Aorta (tissue), 5 donors: ENCODE measurements at places on chromosomes 7 and 10. TPM values are rescaled to one million over a fixed set of nuclear protein-coding genes. Genes with fewer than 3 reads are reported as not detected.

Gene OR2A7
- polyA plus RNA-seq, result 0.67 TPM

Gene AQP1
- polyA plus RNA-seq, result 370 TPM

Gene ACSL5
- 18.7 TPM for polyA plus RNA-seq

Gene LRMDA
- 11.5 TPM for polyA plus RNA-seq

Gene RHBDD2
- 71.3 TPM for polyA plus RNA-seq

Gene SPDYE1
- 0.05 TPM for polyA plus RNA-seq

Gene CFTR
- polyA plus RNA-seq, result 0.10 TPM

Gene MEOX2
- polyA plus RNA-seq, result 5.4 TPM

Gene ACTL6B
- not detected for polyA plus RNA-seq

Gene HOXA1
- 0.59 TPM for polyA plus RNA-seq

Gene PTN
- polyA plus RNA-seq, result 36.4 TPM

Gene IDI2
- polyA plus RNA-seq, result not detected

- no peaks in the 10 kb centered on the region for H3K36me3 ChIP-seq
- H3K27me3 ChIP-seq, result no peaks in the 10 kb centered on the region
- no peaks in the 10 kb centered on the region for H3K4me1 ChIP-seq
- H3K27ac ChIP-seq, result no peak overlapping the region
- no peak for DNase-seq
- no peak overlapping the region for H3K4me3 ChIP-seq
Measured at GRCh38 chr10:48517911-48518811, 86.7 kb downstream of the ARHGAP22 start.

GRCh38 chr7:90298145-90299038, 22.7 kb downstream of the FAM237B start:
- no peaks in the 10 kb centered on the region for H3K27me3 ChIP-seq
- H3K36me3 ChIP-seq, result no peaks in the 10 kb centered on the region
- no peak overlapping the region for H3K4me3 ChIP-seq
- DNase-seq, result no peak
- H3K27ac ChIP-seq, result no peak overlapping the region

DNA sequence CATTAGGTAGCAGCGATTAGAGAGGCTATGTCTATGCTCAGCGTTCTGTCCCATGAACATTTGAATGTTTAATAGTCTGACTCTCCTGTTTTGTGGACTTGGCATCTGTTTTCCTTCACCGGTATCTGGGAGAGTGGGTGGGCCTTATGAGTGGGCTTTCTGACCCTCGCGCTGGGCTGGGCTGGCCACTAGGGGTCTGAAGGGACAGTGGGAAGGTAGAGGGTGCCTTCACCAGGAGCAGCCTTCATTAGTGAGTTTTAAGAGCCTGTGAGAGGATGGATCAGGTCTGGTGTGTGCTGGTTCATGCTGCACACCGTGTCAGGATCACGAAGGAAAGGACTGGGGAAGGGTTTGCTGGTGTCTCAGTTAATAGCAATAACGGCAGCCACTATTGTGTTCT, 33.4 kb downstream of the DCLRE1A start:
- H3K27ac ChIP-seq, result no peak overlapping the region
- DNase-seq, result no peak
- H3K4me1 ChIP-seq, result no peaks in the 10 kb centered on the region
- H3K27me3 ChIP-seq, result no peaks in the 10 kb centered on the region
- no peak overlapping the region for H3K4me3 ChIP-seq

GRCh38 chr10:15419279-15419874, 48.3 kb upstream of the FAM171A1 start:
- no peak for DNase-seq
- no peak overlapping the region for H3K4me3 ChIP-seq
- H3K27ac ChIP-seq, result no peak overlapping the region
- no peaks in the 10 kb centered on the region for H3K27me3 ChIP-seq
- no peaks in the 10 kb centered on the region for H3K36me3 ChIP-seq

DNA sequence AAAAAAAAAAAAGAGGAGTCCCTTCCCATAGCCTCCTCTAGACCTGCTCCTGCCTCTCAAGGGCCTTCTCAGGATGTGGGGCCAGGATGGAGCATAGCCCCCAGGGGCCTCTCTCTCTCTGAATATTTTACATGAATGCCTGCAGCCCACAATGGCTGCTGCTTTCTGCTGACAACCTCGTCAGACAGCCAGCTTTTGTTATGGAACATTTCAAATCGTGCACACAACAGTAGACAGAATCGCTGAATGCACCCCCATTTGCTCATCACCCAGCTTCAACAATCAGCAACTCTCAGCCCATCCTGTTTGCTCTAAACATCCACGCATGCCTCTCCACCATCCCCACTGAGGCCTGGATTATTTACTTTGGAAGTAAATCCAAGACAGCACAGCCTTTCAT, 5.4 kb downstream of the PLAC9 start:
- H3K4me3 ChIP-seq, result no peak overlapping the region
- no peaks in the 10 kb centered on the region for H3K36me3 ChIP-seq
- H3K27me3 ChIP-seq, result no peaks in the 10 kb centered on the region
- DNase-seq, result no peak

DNA sequence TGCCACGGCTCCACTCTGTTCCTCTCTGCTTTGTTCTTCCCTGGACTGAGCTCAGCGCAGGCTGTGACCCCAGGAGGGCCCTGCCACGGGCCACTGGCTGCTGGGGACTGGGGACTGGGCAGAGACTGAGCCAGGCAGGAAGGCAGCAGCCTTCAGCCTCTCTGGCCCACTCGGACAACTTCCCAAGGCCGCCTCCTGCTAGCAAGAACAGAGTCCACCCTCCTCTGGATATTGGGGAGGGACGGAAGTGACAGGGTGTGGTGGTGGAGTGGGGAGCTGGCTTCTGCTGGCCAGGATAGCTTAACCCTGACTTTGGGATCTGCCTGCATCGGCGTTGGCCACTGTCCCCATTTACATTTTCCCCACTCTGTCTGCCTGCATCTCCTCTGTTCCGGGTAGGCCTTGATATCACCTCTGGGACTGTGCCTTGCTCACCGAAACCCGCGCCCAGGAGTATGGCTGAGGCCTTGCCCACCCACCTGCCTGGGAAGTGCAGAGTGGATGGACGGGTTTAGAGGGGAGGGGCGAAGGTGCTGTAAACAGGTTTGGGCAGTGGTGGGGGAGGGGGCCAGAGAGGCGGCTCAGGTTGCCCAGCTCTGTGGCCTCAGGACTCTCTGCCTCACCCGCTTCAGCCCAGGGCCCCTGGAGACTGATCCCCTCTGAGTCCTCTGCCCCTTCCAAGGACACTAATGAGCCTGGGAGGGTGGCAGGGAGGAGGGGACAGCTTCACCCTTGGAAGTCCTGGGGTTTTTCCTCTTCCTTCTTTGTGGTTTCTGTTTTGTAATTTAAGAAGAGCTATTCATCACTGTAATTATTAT, 1.2 kb downstream of the CLDN4 start:
- DNase-seq, result no peak
- no peak overlapping the region for H3K4me3 ChIP-seq
- H3K4me1 ChIP-seq, result no peaks in the 10 kb centered on the region
- no peaks in the 10 kb centered on the region for H3K36me3 ChIP-seq
- H3K27ac ChIP-seq, result no peak overlapping the region

DNA sequence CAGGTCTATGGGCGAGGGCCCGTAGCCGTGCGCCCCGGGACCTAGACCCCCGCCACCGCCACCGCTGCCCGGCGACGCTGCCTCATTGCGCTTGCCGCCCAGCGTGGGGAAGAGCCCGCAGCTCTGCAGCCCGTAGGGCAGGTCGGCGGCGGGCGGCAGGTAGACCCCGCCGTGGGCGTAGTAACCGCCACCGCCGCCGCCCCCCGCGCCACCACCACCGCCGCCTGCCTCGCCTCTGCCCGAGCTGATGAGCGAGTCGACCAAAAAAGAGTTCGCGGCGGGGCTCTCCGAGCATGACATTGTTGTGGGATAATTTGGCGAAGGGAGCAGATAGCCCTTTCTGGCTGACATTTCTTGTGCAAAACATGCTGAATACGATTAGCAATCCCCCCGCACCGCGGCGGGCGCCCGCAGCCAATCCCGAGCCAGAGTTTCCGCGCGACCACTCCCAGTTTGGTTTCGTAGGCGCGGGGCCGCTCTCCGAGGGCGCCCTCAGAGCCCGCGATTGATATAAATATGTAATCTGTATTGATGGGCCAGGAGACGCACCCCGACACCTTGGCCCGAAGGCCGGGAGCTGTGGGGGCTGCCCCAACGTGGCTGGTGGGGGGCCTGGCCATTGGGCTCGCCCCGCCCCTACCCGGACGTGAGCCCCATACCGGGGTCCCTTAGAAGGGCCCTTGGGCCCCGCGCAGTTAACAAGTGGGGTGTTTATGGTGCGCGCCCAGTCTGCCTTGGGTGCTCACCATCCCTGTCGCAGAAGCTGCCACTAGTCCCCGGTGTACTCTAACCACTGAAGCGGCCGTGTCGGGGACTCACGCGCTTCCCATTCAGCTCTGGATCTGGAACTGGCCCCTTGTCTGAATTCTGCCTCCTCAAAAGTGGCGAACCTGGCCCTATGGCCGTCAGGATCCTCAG, at the start of gene HOXA10:
HOXA10 (minus strand) TSS at position 365 of the 918 bp plus-strand sequence; CDS start at position 351, 14 bp downstream.
- peaks cover 1% of the 10 kb centered on the region for H3K27me3 ChIP-seq
- H3K4me1 ChIP-seq, result no peaks in the 10 kb centered on the region
- H3K27ac ChIP-seq, result no peak within 1 kb of the TSS
- no peaks in the 10 kb centered on the region for H3K36me3 ChIP-seq
- peak within 1 kb of the TSS; percentile 52 for H3K4me3 ChIP-seq

DNA sequence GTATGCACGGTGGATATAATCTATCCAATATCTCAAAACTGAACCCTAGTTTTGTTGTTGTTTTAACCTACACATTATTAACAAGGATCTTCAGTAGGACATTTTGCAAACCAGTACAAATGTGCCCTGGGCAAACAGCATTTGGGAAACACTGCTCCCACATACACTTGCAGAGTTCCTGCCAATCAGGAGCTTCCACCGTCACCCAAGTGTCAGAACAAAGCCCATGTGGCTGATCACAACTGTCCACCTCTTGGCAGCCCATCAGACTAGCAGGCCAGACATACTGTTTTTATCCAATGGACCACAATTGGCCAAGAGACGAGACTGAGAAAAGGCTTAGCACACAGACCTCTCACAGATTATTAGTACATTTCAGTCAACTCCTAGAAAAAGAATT, 200.4 kb downstream of the FAM107B start:
- H3K27me3 ChIP-seq, result no peaks in the 10 kb centered on the region
- no peak overlapping the region for H3K27ac ChIP-seq
- H3K4me1 ChIP-seq, result no peaks in the 10 kb centered on the region
- no peak for DNase-seq

GRCh38 chr7:69631131-69631530, 32.9 kb downstream of the AUTS2 start:
- H3K4me1 ChIP-seq, result no peaks in the 10 kb centered on the region
- H3K4me3 ChIP-seq, result no peak overlapping the region
- H3K36me3 ChIP-seq, result no peaks in the 10 kb centered on the region
- H3K27me3 ChIP-seq, result no peaks in the 10 kb centered on the region

DNA sequence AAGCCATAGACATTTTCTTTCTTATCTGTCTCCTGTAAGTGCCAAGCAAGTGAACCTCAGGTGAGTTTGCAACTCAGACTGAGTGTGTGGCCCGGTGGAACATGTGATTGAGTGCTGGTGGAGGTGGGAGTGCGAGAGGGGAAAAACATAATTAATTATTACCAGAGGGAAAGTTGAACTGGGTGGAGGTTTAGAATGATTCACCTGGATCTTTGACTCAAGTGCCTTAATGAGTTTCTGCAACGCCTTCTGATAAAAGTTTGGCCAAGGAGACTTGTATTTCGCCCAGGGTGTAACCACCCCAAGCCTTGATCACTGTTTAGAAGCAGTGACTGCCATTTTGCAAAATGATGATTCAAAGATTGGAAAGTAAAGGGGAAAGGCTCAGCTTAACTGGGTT, 513.9 kb downstream of the GATA3 start:
- no peak overlapping the region for H3K4me3 ChIP-seq
- H3K36me3 ChIP-seq, result no peaks in the 10 kb centered on the region
- H3K27ac ChIP-seq, result no peak overlapping the region
- no peak for DNase-seq
- H3K4me1 ChIP-seq, result no peaks in the 10 kb centered on the region

DNA sequence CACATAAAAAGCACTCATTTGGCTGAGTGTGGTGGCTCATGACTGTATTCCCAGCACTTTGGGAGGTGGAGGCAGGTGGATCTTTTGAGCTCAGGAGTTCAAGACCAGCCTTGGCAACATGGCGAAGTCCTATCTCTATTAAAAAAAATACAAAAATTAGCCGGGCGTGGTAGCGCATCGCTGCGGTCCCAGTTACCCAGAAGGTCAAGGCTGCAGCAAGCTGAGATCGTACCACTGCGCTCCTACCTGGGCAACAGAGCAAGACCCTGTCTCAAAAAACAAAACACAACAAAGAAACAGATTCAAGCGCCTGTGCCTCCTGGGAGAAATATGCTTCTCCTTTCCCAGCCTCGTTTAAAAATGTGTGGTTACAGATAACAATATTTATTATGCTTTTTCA, 2.2 kb upstream of the ABCF2 start:
- H3K4me3 ChIP-seq, result no peak overlapping the region
- H3K36me3 ChIP-seq, result no peaks in the 10 kb centered on the region
- DNase-seq, result no peak
- H3K27ac ChIP-seq, result no peak overlapping the region
- no peaks in the 10 kb centered on the region for H3K27me3 ChIP-seq
- H3K4me1 ChIP-seq, result no peaks in the 10 kb centered on the region

- no peaks in the 10 kb centered on the region for H3K36me3 ChIP-seq
- H3K4me3 ChIP-seq, result peak overlapping the region; percentile 48
- H3K27ac ChIP-seq, result no peak overlapping the region
- DNase-seq, result no peak
- H3K27me3 ChIP-seq, result no peaks in the 10 kb centered on the region
- H3K4me1 ChIP-seq, result no peaks in the 10 kb centered on the region
Measured at GRCh38 chr10:66180581-66181318, 745.1 kb upstream of the LRRTM3 start.

DNA sequence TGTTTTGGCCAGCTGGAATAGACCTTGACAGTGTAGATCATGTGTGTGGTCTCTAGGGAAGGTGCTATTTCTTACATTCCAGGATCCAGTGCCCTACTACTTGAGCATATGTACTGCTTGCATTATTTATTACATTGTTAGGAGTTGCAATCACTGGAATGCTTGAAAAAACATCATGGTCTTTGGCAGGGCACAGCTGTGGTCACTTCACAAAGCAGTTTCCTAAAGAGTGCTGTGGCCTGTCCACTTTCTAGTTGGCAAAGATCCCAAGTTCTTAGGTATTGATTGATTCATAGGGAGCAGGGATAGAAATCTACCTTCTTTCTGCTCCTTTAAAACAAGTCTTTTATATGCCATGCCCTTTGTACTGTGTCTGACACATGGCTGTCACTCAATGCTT, 4.6 kb downstream of the C7orf25 start:
- no peaks in the 10 kb centered on the region for H3K27me3 ChIP-seq
- DNase-seq, result no peak
- H3K4me3 ChIP-seq, result no peak overlapping the region

GRCh38 chr7:139588632-139589031, 65.1 kb downstream of the CLEC2L start:
- no peaks in the 10 kb centered on the region for H3K4me1 ChIP-seq
- DNase-seq, result no peak
- no peak overlapping the region for H3K4me3 ChIP-seq
- H3K27me3 ChIP-seq, result no peaks in the 10 kb centered on the region
- no peak overlapping the region for H3K27ac ChIP-seq
- peaks cover 6% of the 10 kb centered on the region for H3K36me3 ChIP-seq

GRCh38 chr10:10787586-10787985, 230.1 kb upstream of the CELF2 start:
- H3K36me3 ChIP-seq, result no peaks in the 10 kb centered on the region
- no peaks in the 10 kb centered on the region for H3K27me3 ChIP-seq
